ENCODE measurements at places on chromosomes 12 and 14.

DNA sequence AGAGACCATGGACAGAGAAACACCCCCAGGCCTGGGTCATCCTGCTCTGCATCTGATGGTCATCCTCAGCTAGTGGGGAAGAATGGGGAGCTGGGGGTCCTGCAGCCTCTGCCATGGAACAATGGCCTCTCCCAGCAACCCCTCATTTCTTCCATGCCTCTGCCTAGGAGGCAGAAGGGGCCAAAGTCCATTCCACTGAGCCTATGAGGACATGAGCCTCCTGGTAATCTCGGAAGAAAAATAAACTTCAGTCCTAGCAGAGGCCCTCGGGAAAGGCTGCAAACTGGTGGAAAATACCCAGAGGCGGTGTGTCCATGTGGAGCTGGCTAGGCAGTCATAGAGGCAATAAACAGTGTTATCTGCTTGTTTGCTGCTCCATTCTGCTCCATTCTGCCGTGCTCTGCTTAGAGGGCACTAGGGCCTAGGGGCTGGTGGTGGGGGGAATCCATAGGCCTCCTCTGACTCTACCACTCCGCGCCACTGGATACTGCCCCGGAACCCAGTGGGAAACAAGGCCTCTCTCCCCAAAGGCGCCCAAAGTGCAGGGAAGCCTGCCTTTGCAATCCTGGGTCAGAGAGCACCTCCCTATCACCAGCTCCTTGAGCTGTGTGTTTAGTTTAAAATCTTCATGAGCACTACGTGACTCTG lies 4.5 kb downstream of the PGF start:
- DNase-seq: no peak

GRCh38 chr12:6647083-6647604 lies at the start of gene ACRBP:
Gene ACRBP, minus strand, starts transcription at chr12:6647432. Its CDS starts 66 bp downstream, at chr12:6647366.
- no peak for DNase-seq

- DNase-seq: no peak
These were observed 204.3 kb upstream of the DIO3 start for GRCh38 chr14:101357038-101357437.

DNA sequence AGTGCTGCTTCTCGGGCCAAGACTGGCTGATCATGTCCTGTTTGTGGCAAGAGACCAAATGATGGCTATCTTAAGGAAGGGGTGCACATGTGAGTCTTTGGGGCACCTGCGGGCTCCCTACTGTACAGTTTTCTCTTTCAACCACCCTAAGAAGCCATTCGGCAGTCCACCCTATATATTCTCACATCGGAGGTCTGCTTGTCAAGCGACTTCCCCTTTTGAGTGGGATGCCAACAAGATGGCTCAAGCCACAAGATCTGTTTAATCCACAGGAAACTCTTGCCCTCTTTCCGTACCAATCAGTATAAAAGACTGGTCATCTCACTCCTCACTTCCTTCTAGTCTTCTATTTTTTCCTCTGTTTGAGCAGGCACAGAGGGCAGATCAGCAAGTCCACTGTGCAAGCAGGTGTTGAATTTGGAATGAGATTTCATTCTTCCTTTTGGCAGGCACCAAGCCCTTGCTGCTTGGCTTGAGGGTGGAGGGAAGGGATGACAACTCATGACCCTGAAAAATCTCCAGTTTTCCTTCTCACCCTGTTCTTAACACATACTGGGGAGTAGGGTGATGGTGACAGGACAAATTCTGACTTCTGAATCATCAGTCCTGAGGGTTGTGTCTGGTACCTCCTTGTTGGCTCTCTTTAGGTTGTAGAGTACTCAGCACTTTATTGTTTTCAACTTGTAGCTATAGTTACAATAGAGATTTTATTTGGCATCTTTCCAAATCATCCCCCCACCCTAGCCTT lies 17.6 kb downstream of the LACRT start:
- no peak for DNase-seq

GRCh38 chr12:50313256-50313931 lies 30.1 kb upstream of the LIMA1 start:
- DNase-seq: no peak

DNA sequence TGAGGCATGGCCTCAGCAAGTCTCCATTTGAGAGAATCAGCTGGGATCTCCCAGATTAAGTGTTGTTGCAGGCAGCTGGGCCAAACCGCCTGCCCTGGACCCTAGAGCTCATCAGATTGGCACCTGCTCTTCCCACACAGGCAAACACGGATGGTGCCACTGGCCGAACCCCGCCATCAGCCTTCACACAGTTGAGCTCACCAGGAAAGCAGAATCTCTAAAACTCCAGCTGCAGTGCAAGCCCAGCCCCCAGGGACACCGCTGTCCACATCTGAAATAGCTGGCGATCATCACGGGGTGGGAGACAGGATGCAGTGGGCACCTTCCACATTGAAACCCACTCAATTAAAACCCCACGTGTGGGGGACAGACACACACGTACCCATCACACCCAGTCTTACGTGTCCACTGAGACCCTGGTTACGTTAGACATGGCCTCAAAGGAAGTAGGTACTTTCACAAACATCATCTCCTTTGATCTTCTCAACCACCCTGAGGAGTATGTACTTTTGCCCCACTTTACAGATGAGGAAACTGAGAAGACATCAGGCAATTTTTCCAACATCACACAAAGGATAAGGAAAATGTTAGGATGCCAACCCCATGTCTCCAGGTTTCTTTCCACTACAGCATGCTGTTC lies 88.8 kb downstream of the SINHCAF start:
- DNase-seq: no peak

DNA sequence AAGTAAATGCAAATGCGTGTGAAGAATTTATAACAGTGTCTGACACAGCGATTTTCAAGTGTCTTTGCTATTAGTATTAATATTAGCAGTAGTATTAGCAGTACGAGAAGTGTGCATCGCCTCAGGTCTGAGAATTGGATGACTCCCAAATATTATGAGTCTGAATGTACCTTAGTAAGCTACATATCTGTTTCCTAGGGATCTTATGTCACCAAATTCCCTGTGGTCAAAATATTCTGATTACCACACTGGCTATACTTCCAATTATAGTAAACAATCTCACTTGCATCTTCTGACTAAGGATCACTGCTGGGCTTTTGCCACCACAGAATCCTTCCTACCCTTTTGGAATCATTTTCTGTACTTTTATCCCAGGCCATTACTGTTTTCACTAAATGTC lies 396.0 kb upstream of the MIS18BP1 start:
- DNase-seq: no peak

DNA sequence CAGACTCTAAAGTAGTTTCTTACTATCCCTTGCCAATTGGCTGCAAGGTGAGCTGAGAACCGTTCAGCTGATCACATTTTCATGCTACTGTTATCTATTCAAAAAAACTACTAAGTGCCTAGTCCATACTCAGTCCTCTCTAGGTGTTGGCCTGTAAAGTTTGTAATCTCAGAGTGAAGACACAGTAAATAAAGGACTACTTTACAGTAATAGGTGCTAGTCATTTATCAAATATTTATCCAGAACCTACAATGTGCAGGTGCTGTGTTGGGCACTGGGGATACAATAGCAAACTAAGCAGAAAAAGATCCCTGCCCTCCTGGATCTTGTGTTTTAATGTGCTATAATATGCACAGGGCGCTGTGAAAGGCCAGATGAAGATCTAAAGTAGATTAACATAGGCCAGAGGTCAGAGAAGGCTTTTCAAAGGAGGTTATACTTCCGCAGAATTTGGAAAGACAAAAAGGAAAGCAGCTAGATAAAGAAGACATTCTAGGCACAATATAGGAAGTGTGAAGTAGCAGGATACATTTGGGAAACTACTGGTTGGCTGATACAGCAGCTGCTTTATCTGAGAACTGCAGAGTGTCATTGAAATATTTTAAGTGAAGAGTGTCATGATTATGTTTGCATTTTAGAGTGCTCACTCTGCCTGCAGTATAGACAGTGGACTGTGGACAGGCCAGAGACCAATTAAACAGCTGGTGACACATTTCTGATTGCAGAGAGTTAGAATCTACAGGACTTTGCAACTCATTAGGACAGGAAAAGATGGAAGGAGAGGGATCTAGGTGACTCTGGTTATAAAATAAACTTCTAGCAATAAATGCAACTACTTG lies 8.0 kb upstream of the ACTR10 start:
- no peak for DNase-seq

DNA sequence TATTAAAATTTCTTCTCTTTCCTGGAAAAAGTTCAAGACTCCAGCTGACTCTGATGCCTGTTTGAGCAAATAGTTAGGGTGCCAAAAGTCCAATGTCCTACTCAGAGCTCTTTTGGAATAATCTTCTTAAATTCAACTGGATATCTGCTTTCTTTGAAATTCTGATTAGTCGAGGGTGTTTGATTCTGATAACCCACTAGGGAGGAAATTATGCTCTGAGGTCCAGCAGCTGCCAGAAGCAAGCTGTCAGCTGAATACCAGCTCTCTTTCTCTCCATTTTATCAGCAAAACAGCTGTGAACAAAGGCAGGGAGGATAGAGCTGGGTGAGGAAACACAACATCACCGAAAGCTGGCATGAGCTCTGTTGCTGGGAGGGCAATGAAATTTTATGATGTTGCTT lies 141.5 kb downstream of the CAND1 start:
- DNase-seq: no peak

GRCh38 chr14:70789961-70790360 lies 19.4 kb downstream of the MAP3K9 start:
- DNase-seq: no peak

DNA sequence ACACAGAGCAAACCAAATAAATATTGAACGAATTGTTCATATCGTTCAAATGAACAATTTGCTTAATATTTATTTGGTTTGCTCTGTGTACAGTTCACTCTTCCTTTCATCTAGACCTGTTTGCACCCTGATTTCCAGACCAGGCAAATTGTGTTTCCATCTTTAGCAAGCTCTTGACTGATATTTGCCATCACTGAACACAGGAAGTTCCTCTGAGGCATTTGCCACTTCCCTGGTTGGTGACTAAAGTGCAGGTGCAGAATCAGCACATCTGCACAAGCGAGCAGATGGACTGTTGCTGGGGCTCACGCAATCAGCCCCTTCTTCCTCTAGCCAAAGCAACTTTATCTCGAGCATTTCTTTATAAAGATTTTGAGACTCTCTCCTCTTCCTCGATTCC lies 112.9 kb downstream of the DAAM1 start:
- DNase-seq: peak; percentile 71

GRCh38 chr14:36556811-36557433 lies 25.5 kb downstream of the NKX2-8 start:
- DNase-seq: peak; percentile 53

DNA sequence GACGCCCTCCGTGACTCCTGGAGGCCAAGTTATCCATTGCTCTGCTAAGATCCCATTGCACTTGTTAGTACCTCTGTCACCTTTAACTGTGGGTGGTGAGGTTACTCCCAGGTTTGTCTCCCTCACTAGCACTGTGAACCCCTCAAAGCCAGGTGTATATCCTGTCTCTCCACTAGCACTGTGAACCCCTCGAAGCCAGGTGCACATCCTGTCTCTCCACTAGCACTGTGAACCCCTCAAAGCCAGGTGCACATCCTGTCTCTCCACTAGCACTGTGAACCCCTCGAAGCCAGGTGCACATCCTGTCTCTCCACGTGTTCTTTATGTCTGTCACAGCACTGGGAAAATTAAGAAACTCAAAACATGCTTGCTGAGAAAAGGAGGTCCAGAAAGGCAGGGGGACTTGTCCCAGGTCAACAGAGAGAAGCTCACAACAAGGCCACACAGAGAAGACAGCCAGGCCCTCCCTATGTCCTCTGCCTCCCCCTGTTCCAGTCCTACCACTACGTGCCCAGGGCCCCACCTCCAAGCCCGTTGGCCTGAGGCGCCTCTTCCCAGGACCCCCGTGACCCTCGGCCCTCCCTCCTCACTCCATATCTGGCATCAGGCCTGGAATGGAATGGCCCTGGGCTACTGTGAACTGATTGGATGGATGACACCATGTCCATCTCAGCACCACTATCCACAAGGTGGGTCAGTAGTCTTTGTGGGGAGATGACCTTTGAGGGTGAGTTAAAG lies 26.4 kb upstream of the FKBP4 start:
- no peak for DNase-seq

DNA sequence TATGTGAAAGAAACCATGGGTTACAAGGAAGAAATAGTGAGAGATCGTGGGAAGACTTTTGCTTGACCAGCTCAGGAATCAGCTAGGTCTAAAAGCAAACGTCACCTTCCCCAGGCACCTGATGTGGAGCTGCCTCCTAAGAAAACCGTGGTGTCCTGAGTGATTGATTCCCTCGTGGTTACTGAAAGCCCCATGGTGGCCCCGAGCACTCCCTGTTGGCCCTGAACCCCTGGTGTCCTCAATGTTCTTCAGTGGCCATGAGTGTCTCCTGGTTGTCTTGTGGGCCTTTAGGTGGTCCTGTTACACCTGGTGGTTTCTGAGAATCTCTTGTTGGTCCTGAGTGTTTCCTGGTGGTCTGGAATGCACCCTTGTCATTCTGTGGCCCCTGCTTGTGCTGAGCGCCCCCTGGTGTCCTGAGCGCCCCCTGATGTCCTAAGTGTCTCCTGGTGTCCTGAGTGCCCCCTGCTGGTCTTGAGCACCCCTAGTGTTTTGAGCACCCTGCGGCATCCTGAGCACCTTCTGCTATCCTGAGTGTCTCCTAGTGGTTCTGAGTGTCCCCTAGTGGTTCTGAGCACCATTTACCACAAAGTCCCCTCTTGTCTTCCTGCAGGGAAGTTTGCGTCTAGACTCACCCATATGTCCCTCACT lies 518.7 kb downstream of the TMEM121 start:
- peak; percentile 89 for DNase-seq

DNA sequence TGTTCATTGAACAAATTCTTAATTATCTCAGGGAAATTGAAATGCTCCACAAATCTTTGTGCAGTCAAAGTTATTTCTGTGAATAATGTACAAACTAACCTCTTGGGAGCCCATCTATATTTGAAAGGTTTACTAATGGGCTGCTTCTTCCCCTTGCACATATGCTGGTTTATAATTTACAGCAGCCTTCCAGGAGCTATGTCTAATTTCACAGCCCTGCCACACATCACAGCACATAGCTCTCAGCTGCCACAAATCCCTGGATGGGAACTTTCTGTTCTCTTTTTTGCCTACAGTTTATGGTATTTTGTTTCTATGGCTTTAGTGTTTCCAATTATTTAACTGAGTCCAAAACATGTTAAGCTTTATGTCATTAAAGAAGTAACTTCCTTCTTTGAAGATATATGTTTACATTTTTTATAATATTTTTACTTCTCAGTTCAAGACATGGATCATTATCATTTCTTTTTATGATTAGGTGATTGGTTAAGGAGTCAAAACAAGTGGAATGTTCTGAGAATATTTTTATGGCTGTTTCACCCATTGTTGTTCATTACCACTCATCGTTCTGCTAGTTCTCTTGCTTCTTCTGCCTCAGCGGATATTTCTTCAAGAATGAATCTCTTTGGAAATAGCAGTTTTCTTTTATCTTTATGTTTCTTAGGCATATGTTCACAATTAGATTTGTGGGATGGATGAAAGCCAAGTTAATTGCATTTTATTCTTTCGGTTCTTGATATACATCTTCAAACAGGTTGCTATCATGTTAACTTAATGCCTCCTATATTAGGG lies 475.6 kb upstream of the MIS18BP1 start:
- DNase-seq: no peak

Data from activated CD4-positive, alpha-beta T cell treated with anti-CD3 and anti-CD28 coated beads, Interleukin-2, Interleukin-4, amounts not matched to agents 100 ng/mL and 50 ng/mL, durations not matched to agents 16 hours and 8 hours (primary cell).